ENCODE measurements at places on chromosomes 7 and 10.

- no peak for DNase-seq
Measured at GRCh38 chr7:2197436-2198155, 35.1 kb downstream of the MAD1L1 start.

DNA sequence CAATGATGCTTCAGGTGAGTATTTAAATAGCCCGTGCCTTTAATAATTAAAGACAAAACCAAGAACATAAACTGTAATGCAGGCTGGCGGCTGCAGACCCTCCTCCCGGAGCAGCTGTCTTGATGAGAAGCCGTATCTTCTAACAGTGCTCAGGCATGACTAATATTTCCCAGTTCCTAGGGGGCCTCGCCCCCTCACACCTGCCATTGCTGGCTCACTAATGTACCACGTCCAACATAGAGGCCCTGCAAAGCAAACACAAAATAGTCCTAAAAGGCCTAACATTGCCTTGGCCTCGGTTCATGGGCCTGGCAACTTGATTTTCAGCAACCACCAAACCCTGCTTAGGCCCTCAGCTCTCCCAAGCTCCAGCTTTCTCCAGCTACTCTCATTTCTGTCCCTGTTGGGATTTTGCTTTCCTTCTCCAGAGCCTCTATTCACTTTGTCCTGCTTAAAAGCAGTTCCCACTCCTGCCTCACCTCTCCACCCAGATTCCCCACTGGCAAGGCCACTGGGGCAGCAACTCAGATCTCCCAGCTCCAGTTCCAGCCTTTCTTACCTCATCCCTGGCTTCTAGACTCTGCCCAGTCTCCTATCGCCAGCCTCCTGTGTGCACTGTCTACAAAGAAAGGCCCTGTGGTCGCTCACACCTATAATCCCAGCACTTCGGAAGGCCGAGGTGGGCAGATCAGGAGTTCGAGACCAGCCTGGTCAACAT, 16.2 kb downstream of the SORBS1 start:
- no peak for DNase-seq

DNA sequence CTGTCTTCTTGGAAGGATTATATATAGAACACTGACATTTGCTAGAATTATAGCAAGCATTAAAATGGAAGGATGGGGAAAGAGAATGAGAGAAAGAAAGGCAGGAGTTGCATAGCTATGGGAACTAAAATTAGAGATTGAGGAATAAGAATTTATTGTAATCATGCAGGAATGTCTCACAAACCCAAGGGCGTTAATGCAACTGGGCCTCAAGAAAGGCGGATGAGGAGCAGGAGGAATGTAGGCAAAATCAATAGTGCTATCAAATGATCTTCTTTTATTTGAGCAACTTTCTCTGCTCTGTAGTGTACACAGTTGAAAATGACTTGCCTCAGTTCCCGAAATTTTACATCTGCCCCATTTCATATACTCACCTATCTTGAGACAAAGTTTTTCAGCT, 1131.8 kb upstream of the GHITM start:
- no peak for DNase-seq

DNA sequence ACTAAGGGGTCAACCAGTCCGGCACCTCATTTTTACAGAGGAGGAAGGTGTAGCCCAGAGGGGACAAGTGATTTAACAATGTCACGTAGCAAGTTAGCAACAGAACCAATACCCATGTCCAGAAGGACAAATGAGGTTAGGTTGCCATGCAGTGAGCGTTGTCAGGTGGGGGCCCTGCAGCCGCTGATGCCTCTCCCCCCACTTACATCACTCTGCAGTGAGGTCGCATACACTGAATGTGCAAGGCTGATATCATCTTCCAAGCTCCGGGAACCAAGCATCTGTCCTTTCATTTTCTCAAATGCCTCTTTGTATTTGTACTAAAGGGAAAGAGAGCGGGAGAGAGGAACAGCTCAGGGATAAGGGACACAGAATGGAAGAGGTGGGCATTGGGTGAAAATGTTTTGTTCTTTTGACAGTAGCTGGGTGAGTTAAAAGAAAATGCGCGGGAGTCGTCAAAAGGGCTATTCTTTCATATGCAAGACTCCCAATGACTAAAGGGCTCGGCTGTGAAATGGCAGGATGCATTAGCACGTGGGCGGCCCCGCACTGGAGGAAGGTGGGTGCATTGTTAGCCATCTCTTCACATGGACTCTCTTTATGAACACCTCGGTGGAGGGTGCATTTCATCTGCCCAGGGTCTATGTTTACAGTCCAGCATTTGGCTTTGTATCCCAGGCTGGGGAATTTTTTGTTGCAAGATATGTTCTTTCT, 49.7 kb downstream of the NRAP start:
- DNase-seq, result no peak

DNA sequence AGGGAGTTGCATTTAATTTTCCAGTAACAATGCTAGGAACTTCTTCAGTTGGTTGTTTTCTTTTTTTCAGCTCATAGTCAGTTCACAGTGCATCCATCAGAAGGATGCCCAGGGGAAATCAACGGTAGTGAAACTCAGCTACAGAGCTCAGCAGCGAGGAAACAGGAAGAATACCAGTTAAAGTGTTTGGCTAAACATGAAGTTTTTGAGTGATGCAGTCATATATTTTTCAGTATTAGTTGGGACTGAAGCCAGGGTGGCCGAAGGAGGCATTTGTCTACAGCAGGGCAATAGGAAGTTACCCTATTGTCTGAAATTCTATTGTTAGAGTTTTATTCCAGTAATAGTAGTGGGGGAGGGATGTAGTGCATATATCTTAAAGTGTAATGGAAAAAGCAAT, 45.3 kb upstream of the MALRD1 start:
- no peak for DNase-seq

- no peak for DNase-seq
Measured at GRCh38 chr10:49611166-49611815, 1.2 kb downstream of the SLC18A3 start.

- no peak for DNase-seq
Measured at GRCh38 chr10:62080905-62081304, 179.4 kb downstream of the ARID5B start.

GRCh38 chr10:128622706-128623105, 496.5 kb upstream of the MKI67 start:
- DNase-seq, result no peak

GRCh38 chr10:78383378-78384048, 349.9 kb downstream of the RPS24 start:
- no peak for DNase-seq

GRCh38 chr7:104299323-104299722, 29.1 kb upstream of the LHFPL3 start:
- no peak for DNase-seq

GRCh38 chr7:70354409-70355169, 756.3 kb downstream of the AUTS2 start:
- DNase-seq, result no peak

DNA sequence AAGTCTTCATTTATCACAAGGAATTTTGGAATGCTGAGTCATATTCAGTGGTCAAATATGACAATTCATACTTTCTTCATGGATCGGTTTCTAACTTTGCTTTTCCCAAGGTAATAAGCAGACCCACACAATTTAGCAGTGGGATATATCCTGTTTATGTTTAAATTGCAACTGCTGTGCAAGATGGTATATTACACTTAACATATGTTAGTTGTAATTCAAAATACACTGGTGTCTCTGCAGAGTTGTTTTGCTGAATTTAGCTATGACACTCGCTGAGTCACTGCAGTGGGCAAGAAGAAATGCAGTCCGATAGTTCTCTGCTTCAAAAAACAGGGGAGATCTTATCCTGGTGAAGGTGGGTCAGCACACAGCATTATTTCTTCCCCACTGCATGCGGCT, 194.8 kb upstream of the PTN start:
- no peak for DNase-seq

GRCh38 chr10:119025776-119026175, 3.7 kb upstream of the NANOS1 start:
- no peak for DNase-seq

DNA sequence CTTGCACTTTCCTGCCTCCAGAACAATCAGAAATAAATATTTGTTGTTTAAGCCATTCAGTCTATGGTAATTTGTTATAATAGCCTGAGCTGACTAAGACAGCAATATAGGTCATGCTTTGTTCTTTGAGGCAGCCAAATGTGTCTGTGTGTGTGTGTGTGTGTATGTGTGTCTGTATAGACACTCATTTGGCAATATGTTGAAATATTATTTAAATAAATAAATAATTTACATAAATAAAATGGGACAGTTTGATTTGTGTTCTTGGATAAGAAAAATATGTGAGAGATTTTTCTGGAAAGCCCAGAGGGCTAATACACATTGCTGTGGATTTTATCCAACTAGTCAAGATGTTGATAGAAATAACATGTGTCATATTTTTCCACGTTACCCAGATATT, 140.2 kb downstream of the PTN start:
- DNase-seq, result no peak

- DNase-seq, result no peak
Measured at GRCh38 chr7:7417851-7418250, 117.8 kb downstream of the COL28A1 start.

- DNase-seq, result peak; percentile 7
Measured at GRCh38 chr10:49408519-49409306, 12.8 kb upstream of the DRGX start.

- no peak for DNase-seq
Measured at GRCh38 chr7:29499932-29500331, 63.7 kb upstream of the PRR15 start.

DNA sequence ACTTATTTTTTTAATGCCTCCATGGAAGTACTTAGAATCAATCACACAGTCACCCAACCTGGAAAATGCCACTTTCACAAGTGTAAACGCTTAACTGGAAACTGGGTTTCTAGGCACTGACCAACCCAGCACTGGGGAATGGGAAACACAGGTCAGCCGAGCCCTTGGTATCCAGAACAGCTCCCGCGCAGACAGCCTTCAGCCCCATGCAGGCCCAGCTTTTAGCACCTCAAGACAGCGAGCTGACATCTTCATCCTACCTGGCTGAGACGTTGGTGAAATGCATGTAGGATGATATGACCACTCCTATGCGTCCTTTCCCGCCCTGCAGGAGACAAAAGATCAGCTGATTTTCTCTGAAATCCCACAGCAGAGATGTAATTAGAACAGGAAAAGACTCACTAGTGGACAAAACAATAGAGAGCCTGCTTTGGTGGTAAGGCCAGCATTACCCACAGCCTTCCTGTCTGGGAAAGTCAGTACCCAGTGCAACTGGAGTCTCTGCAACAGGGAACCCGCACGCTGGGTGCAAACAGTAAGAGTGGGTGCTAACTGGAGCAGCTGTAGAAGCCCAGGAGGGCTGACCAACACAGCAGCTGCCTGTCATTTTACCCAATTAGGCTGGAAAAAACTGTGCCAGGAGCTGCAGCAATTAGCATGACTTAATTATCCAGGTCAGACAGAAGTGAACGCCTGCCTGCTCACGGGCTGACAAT, 153.7 kb downstream of the TNS3 start:
- no peak for DNase-seq

GRCh38 chr7:9106747-9107146, 673.3 kb downstream of the NXPH1 start:
- no peak for DNase-seq

DNA sequence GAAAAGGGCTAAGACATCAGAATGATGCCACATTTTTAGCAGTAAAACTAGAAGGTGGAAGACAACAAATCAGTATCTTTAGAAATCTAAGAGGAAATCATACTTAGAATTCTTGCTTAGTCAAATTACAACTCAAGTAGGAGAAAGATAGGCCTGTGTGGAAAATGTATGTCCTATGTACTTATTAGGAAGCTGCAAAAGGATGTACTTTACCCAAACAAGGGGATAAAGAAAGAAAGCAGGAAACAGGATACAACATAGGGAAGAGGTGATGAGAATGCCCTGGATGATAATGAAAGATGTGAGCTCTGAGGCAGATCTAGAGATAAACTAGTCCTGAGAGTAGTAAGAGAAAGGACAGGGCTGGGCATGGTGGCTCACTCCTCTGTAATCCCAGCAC, 54.9 kb downstream of the RNLS start:
- no peak for DNase-seq

- peak; percentile 26 for DNase-seq
Measured at GRCh38 chr7:593324-594115, 73.9 kb upstream of the PDGFA start.

- no peak for DNase-seq
Measured at GRCh38 chr7:31699050-31699449, 12.0 kb downstream of the PPP1R17 start.

DNA sequence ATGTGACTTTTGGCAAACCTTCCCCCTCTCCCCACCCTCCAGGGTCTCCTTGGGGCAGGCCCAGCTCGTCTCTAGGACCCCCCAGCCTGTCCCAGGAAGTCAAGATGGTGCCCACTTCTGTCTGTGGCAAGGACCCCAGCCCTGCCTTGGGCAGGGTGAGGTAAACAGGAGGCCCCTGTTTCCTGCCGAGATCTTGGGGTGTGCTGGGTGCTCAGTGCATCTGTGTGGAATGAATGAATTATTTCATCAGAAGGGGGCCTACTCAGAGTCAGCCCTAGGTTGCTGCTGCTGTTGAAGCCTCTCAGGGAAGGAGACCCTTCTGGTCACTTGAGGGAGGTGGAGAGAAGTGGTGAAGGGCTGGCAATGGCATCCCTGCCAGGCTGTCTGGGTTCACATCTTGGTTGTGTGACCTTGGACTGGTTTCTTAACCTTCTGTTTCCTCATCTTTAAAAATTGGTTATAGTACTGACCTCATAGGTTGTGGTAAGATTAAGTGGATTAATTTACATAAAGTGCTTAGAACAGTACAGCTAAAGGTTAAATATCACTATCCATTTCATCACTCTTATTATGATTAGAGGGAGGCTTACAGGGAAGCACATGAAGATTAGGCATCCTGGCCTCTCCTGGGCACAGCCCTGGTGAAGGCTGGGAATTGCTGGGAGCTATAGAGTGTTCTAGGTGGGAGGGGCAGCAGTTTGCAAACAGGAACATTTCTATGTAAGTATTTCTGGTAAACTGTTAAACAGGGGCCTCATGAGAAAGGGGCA, 67.7 kb downstream of the ZMIZ1 start:
- DNase-seq, result no peak

DNA sequence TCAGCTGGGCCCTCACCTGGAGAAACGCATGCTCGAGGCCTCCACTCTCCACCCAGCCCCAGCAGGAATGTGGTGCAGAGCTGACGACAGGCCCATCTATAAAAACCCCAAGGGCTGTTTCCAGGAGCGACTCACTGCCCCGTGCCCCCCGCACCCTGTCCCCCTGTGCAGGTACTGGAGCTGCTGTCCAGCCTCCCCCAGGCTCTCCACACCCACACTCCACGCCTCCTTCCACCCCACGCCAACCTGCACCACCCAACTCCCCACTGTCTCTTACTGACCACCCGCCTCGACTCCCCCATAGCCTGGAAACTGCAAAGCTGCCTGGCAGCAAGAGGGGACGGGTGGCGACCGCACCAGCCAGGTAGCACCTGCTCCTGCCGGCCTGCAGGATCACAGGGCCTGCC, 43.3 kb downstream of the DIP2C start:
- no peak for DNase-seq

GRCh38 chr7:197413-198335, 5.3 kb downstream of the FAM20C start:
- no peak for DNase-seq

GRCh38 chr7:128385988-128386925, 23.5 kb downstream of the IMPDH1 start:
- no peak for DNase-seq

- DNase-seq, result no peak
Measured at GRCh38 chr10:31118556-31118955, 86.9 kb upstream of the ZNF438 start.
